ENCODE measurements at places on chromosomes 6 and 20. TPM values are rescaled to one million over a fixed set of nuclear protein-coding genes. Genes with fewer than 3 reads are reported as not detected.

Gene EPPIN
- total RNA-seq, result not detected

Gene HLA-G
- not detected for total RNA-seq

Gene PTK7
- 20.0 TPM for total RNA-seq

Gene RBCK1
- 174 TPM for total RNA-seq

Gene ZDHHC14
- total RNA-seq, result 20.6 TPM

Gene SIRPD
- not detected for total RNA-seq

Gene MTCH1
- total RNA-seq, result 127 TPM

Gene HCK
- 8.0 TPM for total RNA-seq

Gene KCNK5
- 120 TPM for total RNA-seq

Gene NCR2
- total RNA-seq, result not detected

Gene SLC22A16
- total RNA-seq, result not detected

Gene RIPOR3
- total RNA-seq, result 16.4 TPM

Gene MOXD1
- 4.1 TPM for total RNA-seq

Gene OR2J3
- total RNA-seq, result not detected

Gene SLC12A5
- total RNA-seq, result not detected

Gene AIF1
- 15.3 TPM for total RNA-seq

Gene RIPPLY2
- not detected for total RNA-seq

Gene ARHGAP40
- not detected for total RNA-seq

Gene PKIB
- total RNA-seq, result 48.6 TPM

Gene CLPSL2
- total RNA-seq, result not detected

Gene TREML2
- total RNA-seq, result not detected

Gene GJA10
- not detected for total RNA-seq

Gene ITCH
- total RNA-seq, result 43.6 TPM

Gene STK4
- 57.6 TPM for total RNA-seq

Gene KCNB1
- 0.40 TPM for total RNA-seq

Gene PERP
- total RNA-seq, result 7.4 TPM

Gene SYNDIG1
- not detected for total RNA-seq

Gene RAB44
- 3.3 TPM for total RNA-seq

Gene E2F3
- 7.1 TPM for total RNA-seq

Gene SEMG1
- total RNA-seq, result not detected

Gene CNBD2
- 9.1 TPM for total RNA-seq

Gene MTFR2
- total RNA-seq, result 2.7 TPM

Gene XKR7
- total RNA-seq, result not detected

Gene CSNK2A1
- total RNA-seq, result 105 TPM

Gene CYP24A1
- not detected for total RNA-seq

Gene TUBB1
- not detected for total RNA-seq

Gene SLC32A1
- not detected for total RNA-seq

Gene CGAS
- total RNA-seq, result 5.1 TPM

Gene AK9
- 7.9 TPM for total RNA-seq

Gene CENPW
- not detected for total RNA-seq

Gene ZBTB46
- 33.0 TPM for total RNA-seq

Gene MAPK13
- total RNA-seq, result 118 TPM

Gene FAM50B
- 3.6 TPM for total RNA-seq

Gene PRR18
- total RNA-seq, result not detected

Gene DLGAP4
- 70.1 TPM for total RNA-seq

Gene SLC29A1
- total RNA-seq, result 14.8 TPM

Gene SLC16A10
- 9.5 TPM for total RNA-seq

Gene KCNG1
- total RNA-seq, result 33.9 TPM

Gene LRRC1
- 50.9 TPM for total RNA-seq

Gene THEMIS
- 4.2 TPM for total RNA-seq

Gene PROKR2
- not detected for total RNA-seq

Gene CYP39A1
- 3.5 TPM for total RNA-seq
